ENCODE measurements at places on chromosomes 4 and X. TPM values are rescaled to one million over a fixed set of nuclear protein-coding genes. Genes with fewer than 3 reads are reported as not detected.

The PLAC8 gene
- total RNA-seq = 1.6 TPM

The CHIC1 gene
- 10.8 TPM for total RNA-seq

The PDZD4 gene
- total RNA-seq = 8.8 TPM

DNA sequence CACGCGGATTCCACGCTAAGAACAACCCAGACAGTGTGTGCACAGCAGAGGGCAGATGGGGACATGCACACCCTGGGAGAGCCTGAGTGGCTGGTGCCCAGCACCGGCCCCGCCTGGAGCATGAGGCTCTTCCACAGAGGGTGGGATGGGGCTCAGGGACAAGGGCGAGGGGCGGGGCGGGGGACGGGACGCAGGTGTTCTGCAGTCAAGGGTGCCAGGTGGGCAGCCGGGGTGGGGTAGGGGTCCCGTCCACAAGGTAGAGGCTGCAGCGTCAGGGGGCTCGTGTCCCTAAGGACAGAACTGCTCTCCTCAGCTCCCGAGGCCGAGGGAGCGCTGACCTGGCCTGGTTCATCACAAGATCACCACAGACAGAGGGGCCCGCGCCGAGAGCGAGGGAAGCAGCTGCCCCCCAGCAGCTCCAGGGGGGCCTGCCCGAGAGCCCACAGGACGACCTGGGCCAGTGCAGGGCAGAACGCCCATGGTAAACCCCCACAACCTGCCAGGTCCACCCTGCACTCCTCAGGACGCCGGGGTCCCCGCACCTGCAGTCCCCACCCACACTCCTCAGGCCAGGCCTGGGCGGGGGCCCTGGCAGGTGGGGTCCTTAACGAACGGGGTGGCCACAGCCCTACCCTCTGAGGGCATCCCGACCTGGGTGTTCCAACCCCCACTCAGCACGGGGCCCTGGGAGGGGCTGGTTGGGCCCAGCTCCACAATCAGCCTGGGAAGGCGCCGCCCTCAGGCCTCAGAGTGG, 26.7 kb downstream of the CTBP1 start:
- no peak for DNase-seq

GRCh38 chr4:95129821-95130311, 372.1 kb downstream of the BMPR1B start:
- DNase-seq = no peak

GRCh38 chr4:8681391-8681790, 88.8 kb downstream of the CPZ start:
- DNase-seq = no peak

- DNase-seq = no peak
These were observed 19.2 kb downstream of the CC2D2A start for GRCh38 chr4:15488658-15489470.

DNA sequence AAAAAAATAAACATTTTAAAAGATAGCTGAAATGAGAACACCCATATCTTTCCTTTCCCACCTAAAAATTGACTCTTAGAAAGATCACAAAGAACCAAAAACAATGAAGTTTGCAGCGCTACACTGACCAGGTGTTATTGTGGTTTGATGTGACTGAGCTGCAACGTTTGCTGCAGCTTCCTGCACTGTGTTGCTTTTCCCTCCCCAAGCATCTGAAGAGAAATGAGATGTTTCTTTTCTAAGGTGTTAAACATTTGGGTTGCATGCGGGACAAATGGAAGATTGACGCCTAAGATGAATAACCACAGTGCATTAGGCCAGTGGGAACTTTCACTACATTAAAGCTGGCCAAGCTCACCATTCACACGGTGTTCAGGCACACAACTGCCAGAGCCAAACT, 8.9 kb downstream of the LEF1 start:
- no peak for DNase-seq

- no peak for DNase-seq
These were observed 83.1 kb upstream of the DDX3X start for GRCh38 chrX:41250867-41251266.

- DNase-seq = no peak
These were observed 10.8 kb downstream of the TMEM187 start for GRCh38 chrX:153983321-153983801.

- DNase-seq = no peak
These were observed 121.2 kb downstream of the TBCK start for GRCh38 chr4:106194801-106195200.

DNA sequence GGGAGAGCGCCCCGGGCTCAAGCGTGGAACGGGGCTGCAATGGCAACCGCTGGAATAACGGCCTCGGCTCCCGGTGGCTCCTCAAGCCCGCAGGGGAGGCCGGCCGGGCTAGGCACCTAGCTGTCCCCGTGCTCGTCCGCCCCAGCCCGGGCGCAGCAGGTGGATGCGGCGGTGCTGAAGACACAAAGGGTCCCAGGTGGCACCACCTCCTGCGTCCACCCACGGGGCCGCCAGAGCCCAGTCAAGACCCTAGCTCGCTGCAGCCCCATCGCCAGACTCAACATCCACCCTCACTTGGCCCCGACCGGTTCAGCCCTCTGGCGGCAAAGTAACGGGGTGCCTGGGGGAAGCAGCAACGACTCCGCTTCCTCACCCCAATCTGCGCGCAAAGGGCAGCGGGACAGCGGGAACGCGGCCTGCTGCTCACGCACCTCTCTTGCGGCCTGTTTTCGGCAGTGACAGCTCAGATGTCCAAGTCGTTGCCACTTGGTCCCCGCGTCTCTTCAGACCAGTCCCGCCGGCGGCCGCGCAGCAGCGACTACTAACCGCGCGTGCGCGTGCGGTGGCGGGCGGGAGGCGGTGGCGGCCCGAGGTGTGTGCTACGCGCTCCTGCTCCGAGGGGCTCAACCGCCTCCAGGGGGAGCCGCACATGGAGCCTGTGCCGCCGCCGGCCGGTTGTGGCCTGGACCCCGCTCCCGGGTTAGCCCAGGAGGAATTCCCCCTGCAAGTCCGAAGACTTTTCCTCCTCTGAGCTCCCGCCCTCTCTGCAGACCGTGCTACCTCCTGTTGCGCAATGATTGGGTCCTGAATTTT, at the start of gene CLGN:
Gene CLGN (minus strand): TSS at position 543 of the 813 bp plus-strand sequence. CDS start 14,570 bp downstream, outside the sequence.
- peak; percentile 90 for DNase-seq

- no peak for DNase-seq
These were observed 112.2 kb downstream of the ZAR1 start for GRCh38 chr4:48602222-48602621.

- DNase-seq = no peak
These were observed 68.4 kb downstream of the MFAP3L start for GRCh38 chr4:169957785-169958184.

GRCh38 chr4:184838249-184839074, 12.7 kb upstream of the ACSL1 start:
- no peak for DNase-seq

DNA sequence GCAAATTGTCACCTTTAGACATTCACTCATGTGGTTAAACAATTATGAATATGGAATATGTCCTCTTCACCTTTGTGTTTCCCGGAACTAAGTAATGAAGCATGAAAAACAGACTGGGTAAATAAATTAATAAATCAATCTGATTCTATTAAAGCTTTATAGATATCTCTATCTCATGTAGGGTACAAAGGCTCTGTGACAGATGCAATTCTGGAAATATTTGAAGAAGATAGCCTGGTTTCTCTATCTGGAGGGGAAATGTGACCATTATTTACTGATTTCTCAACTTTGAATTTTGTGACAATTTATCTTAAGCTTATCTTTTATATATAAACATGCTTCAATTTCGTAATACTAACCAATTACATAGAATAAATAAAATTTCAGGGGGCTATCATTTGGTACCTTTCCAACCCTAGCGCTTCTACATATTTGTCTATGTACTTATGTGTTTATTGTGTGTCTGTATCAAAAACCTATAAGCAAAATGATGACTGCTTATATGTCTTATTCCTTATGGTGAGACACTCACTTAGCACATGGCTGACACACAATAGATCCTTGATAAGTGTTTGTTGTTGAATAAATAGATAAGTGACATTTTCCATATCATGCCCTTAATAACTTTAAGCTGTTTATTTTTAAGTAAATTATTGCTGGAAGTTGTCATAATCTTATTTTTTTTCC, 9.9 kb downstream of the CTSO start:
- DNase-seq = no peak

All from mesothelial cell of epicardium (in vitro differentiated cells).